ENCODE measurements at places on chromosomes 6 and 20.

- DNase-seq, result no peak
Measured at GRCh38 chr6:130744576-130745366, 82.4 kb upstream of the SMLR1 start.

DNA sequence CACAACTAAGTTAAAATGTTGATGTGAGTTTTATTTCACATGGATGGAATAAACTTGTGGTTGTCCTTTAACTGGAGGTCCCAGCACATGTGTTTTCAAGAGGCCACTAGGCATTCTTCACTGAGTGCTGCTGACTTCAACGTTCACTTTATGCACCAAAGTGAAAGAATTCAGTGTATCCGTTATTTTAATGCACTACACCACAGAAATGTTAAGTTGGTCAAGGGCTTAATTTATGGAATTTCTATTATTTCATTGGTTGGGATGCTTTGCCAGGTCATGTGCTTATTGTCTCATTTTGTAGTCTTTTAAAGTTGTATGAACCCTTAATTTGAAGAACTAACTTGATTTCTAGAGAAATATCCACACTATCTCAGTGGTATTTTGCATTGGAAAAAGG is 106.4 kb downstream of the PPP1R14C start:
- DNase-seq, result no peak

DNA sequence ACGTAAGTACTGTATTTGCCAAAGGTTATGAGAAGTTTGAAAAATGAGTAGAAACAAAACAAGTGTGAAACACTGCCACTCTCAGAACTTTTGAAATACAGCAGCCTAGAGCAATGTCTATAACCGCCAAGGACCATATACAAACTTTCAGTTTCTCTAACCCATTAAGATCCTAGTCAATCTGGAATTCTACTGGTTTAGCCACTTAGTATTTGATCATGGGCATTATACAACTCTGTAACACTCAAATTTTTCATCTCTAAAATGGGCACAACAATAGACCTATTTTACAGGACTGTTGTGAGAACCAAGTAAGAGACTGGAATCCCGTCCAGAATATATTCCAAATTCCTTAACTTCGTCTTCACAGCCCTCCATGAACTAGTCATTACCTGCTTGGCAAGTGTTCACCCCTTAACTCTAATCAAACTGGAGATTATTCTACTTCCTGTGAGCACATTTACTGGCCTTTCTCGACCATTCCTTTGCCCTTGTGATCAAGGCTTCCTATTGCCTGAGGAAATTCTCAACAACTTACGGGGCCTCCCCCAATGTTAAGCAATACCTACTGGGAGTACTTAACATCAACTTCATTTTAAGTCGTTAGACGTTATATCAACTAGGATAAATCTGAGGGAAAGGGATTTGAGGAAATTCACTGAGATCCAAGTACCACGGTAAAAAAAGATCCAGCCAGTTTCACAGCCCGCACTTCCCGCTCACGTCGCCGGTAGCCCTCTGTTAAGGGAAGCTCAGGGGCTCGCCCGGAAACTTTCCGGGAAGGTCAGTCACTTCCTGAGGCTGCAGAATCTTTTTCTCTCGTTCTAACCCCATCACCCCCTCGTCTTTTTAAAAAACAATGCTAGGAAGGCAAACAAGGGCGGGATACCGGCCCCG is 1.1 kb downstream of the EIF2S2 start:
- no peak for DNase-seq

- DNase-seq, result no peak
Measured at GRCh38 chr6:64996301-64996700, 710.7 kb downstream of the EYS start.

GRCh38 chr6:122931916-122932315 is 64.1 kb upstream of the CLVS2 start:
- DNase-seq, result no peak

- DNase-seq, result peak; percentile 60
Measured at GRCh38 chr20:58889798-58890517, 37.4 kb downstream of the GNAS start.

- no peak for DNase-seq
Measured at GRCh38 chr6:145731447-145731846, 3.9 kb downstream of the EPM2A start.

DNA sequence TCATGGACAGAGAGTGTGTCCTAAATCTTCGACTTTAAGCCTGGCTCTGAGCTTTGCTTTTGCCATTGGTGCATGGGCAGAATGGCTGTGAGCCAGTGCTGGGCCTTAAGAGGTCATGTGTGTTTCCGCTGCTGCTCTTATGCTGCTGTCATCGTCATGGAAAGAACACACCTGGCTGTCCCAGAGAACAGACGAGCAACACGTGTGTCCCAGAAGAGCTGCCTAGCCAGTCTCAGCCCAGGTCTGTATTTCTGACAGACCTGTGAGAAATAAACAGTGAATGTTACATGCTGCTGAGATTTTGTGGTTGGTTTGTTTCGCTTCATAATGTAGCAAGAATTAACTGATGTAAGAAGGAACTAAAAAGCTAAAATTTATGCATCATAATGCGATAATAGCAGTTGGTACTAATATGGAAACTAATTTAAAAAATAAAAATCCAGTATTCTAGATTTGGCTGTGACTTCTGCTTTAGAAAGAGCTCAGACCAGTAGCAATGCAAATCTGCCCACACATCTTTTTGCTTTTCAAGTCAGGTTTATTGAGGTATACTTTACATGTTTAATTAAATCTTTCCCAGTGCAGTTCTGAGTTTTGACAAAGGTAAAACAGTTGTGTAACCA is 11.5 kb upstream of the SCP2D1 start:
- DNase-seq, result no peak
